GM10248 (cell line): ENCODE measurements at places on chromosomes 2 and 18.

DNA sequence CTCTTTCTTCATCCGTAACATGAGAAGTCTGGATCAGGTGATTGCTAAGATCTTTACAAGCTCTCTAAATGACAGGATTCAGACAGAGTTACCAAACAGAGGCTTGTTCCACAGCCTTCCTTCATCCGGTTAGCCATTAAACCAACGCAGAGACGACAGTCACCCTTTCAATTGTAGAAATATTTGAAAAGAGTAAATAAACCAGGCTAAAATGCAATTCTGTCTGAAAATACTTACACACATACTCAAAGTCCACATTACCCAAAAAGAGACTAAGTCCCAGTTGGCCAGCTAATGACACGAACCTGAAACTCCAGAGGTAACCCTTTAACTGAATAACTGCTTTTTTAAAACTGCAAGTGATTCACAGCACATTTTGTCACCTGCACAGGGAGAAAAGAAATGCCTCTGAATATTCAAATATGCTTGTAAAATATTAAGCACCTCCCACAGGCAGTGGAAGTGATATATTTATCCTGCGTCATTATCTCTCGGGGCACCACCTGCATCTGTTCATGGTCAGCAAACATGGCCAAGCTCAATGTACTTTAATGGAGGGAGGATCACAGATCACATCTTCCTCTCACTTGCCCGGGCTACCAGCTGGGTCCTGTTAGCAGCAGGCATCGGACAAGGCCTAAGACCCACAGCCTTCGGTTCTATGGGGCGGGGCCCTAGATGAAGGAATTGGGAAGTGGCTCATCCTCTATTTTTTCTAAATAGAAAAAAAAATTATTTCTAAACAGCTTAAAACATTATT is 38.8 kb upstream of the DNER start:
- DNase-seq = no peak

GRCh38 chr2:140808820-140809219 is 1322.0 kb downstream of the LRP1B start:
- no peak for DNase-seq

DNA sequence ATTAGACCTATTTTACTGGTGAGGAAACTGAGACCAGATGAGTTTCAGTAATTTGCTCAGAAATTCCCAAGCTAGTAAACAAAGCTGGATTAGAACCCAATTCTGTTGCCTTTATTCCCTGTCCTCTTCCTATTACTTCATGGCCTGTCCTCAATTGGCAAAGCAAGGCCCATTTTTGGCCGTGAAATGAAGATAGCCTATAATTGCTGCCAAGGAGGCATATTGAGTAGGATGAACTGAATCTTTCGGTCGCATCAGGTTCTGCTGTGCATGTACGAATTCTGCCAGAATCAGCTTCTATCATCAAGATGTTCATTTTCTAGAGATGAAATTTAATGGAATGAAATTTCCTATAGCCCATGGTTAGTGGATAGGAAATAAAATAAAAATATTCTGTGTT is 1485.2 kb upstream of the PIK3C3 start:
- no peak for DNase-seq

GRCh38 chr2:69315160-69315761 is 71.8 kb downstream of the GFPT1 start:
- DNase-seq = no peak

- DNase-seq = no peak
Observed at GRCh38 chr2:58435246-58435645, 194.1 kb upstream of the FANCL start.

DNA sequence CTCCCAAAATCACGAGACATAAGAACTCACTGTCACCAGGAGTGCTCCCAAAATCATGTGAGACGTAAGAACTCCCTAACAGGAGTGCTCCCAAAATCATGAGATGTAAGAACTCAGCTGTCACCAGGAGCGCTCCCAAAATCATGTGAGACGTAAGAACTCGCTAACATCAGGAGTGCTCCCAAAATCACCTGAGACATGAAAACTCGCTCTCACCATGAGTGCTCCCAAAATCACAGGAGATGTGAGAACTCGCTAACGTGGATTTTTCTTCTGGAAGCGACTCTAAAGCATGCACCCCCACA is 53.1 kb downstream of the CTDP1 start:
- DNase-seq = no peak

GRCh38 chr2:214193943-214194342 is 216.9 kb upstream of the VWC2L start:
- no peak for DNase-seq

DNA sequence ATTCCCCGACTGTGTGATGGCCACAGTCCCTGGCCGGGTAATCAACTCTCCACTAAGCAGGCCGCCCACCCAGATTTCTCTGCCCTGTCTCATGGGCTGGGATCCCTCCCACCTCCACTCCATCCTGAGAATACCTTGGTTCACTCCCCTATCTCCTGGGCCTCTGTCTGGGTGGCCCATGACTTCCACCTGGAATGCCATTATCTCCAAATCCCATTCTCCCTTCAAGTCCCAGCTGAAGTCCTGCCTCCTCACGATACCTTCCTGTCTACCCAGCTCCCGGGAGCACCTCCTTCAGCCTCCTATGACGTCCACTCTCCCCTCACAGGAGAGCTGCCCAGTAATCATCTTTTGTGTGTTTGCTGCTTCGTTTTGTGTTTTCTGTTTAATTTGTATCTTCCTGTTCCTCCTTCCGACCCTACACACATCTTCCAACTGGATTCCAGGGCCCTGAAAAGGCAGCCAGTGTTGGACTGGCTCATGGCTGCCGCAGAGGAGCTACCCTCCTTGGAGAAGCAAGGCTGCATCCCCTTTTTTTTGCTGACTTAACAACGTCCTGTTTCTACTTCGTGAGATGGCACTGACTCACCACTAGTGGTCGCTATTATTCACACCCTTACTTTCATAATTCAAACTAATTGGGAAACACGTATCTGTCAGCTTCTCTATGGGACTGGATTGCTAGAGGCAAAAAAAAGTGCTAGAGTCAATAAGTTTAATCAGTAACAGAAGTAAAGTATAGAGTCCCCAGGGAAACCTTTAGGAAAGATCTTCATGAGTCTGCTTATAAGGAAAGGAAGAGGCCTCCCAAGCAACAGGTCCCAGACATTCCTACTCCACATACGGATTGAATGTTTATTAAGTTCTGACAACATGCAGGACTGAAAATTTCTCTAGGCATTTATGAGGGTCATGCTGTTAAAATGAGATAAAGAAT is 171.9 kb upstream of the GATA6 start:
- peak; percentile 67 for DNase-seq

GRCh38 chr18:10114717-10115463 is 201.1 kb downstream of the VAPA start:
- DNase-seq = no peak

DNA sequence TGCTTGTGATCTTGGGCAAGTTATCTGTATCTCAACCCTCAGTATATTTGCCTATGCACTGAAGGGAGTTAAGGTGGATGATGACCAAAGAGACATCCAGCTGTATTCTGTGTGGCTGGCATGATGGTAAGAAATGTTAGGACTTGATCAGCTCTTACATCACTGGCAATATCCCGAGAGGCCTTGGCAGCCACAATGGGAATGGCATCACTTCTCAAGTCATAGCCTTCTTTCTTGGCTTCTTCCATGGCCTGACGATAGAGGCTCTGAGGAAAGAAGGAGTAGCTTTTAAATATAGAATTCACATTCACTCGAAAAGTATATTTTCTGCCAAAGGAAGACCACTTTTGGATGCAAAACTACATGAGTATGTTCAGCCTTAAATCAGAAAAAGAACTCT is 113.5 kb downstream of the NEB start:
- no peak for DNase-seq

DNA sequence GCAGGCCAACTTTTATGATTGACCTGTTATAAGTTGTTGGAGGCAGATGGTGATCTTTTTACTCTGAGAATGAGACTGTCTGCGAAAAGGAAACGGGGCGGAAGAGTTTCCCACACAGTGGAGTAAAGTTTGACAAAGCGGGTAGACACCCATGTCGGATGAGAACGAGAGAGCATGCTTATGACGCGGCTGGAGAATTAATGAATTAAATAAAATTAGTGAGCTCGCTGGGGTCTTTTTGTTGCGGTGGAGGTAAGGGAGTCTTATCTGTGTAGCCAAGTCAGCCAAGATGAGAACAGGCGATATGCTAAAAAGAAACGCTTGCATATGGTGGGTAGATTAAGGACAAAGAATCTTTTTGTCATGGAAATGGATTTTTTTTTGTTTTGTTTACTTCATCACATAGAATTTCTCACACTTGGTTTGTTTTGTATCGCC is 1.8 kb downstream of the SALL3 start:
- DNase-seq = no peak

DNA sequence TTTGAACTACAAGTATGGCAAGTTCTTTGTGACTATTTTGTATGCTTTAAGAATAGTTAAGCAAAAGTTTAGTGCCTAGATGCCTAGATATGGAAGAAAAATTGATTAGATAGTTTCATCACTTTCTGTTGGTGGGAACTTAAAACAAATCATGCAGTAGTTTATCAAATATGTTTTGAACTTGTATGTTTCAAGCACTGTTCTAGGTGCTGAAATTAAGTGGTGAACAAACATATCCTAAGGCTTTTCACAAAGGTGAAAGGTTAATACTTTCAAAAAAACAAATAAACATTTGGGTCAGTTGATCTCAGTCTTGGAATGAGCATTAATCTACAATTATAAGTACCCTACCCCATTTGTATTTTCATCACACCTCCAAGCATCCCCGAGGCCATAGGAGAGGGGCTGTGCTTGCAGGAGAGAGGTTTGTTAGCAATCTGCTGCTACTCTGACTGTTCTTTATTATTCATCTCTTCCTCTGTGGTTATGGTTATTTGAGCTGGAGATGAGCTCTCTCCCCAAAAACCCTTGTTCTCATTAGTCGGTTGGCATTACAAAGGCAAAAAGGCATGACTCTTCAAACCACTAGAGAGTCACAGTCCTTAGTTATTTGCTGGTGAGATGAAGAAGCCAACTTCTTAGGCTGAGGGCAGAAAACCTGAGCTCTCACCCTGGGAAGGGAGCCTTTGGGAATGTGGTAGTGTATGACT is 103.9 kb upstream of the FHL2 start:
- DNase-seq = no peak

GRCh38 chr18:7221424-7222155 is 9.3 kb upstream of the LRRC30 start:
- DNase-seq = no peak

DNA sequence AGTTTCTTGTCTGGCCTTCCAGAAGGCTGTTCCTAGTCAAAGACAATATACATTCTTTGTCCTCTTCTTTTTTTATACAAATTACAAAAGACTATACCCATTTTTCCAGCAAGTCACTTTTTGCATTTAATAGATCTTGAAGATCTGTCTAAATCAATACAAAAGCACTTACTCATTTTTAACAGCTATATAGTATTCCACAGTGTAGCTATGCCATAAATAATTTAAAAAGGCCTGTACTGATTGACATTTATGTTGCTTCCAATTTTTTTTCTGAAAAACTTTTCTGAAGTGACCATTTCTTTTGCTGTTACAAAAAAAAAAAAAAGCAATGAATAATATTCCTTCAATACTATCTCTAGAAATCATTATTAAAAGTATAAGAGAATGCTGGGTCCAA is 30.3 kb upstream of the HNRNPLL start:
- no peak for DNase-seq

DNA sequence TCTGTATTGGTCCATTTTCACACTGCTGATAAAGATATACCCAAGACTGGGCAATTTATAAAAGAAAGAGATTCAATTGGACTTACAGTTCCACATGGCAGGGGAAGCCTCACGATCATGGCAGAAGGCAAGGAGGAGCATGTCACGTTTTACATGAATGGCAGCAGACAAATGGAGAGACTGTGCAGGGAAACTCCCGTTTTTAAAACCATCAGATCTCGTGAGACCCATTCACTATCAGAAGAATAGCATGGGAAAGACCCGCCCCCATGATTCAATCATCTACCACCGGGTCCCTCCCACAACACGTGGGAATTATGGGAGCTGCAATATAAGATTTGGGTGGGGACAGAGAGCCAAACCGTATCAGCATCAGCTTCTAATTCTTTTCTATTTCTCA is 217.0 kb downstream of the ANAPC1 start:
- no peak for DNase-seq

DNA sequence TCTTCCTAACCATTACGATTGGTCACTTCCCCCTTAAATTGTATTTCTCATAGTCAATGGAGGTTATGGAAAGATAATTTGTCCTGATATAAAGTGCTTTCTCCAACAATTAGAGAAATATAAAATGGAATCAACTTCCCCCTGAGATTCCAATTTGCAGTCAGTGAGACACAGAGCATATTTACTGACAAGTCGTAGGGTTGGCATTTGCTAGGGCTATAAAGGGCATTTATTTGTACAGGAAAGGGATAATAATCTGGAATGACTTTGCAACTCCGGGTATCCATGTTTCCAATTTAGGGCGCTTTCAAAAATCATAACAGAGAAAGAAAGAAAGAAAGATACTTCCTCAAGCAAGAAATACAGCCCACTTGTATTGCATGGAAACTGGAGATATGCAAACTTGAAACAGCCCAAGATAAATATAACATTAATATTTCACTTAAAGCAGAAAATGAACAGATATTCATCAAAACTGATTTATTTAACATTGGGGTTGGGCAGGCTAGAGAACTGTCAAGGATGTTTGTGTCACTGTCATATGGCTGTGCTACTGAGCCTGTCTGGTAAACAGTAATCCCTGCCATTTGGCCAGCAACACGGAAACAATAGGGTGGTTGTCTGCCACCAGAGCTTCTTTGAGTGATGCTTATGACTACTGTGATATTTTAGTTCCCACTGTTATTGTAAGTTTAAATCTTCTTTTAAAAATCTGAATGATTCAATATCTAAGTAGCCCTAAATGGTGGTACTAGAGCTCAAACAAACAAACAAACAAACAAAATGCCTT is 621.8 kb downstream of the LRP1B start:
- no peak for DNase-seq

- DNase-seq = no peak
Observed at GRCh38 chr2:28150236-28150915, 242.3 kb upstream of the FOSL2 start.

DNA sequence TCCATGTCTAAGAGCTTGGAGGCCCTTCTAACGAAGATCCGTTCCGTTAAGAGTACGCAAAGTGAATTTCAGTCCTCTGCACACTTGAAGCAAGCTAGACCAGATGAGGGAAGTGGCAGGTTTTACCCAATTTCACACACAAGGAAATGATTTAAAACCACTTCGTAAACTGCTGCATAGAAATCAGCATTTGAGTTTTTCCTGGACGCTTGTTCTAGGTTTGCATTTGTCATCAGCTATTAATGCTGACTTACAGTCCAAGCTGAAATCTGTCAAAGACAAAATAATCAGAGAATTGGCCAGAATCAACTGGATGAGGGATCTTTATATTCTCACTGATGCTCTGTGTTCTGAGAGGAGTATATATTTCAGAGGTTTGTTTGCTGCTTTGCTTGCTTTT is 117.6 kb upstream of the RASGRP3 start:
- no peak for DNase-seq

GRCh38 chr18:54679318-54680149 is 88.5 kb downstream of the DYNAP start:
- DNase-seq = peak; percentile 40

- DNase-seq = no peak
Observed at GRCh38 chr18:3223356-3223755, 3.6 kb upstream of the MYOM1 start.

GRCh38 chr18:44502790-44503189 is 177.9 kb upstream of the SETBP1 start:
- no peak for DNase-seq
